Gastrocnemius medialis (tissue), 4 donors: ENCODE measurements at places on chromosomes 13 and 19.

DNA sequence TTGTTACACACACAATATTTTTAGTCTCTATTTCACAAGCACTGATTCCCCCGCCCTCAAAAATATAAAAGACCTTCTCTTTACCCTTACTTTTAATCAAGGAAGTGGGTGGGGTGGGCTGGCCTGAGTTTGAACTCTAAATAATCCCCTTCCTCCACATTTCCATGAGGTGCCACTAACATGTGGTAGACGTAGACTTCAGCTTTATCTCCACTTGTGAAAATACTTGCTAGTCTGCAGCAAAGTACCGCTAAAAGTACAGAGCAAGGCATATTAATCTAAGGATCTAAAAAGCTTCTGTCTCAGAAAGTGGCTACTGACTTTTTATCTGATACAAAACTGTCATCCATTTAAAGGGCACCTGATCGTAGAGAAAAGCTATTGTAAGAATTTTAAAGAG, 739.6 kb upstream of the SLC10A2 start:
- no peak for DNase-seq

- no peak for DNase-seq
Observed at GRCh38 chr13:24083722-24084421, 76.6 kb upstream of the SPATA13 start.

GRCh38 chr19:34128558-34129250, 43.6 kb upstream of the LSM14A start:
- DNase-seq = no peak

DNA sequence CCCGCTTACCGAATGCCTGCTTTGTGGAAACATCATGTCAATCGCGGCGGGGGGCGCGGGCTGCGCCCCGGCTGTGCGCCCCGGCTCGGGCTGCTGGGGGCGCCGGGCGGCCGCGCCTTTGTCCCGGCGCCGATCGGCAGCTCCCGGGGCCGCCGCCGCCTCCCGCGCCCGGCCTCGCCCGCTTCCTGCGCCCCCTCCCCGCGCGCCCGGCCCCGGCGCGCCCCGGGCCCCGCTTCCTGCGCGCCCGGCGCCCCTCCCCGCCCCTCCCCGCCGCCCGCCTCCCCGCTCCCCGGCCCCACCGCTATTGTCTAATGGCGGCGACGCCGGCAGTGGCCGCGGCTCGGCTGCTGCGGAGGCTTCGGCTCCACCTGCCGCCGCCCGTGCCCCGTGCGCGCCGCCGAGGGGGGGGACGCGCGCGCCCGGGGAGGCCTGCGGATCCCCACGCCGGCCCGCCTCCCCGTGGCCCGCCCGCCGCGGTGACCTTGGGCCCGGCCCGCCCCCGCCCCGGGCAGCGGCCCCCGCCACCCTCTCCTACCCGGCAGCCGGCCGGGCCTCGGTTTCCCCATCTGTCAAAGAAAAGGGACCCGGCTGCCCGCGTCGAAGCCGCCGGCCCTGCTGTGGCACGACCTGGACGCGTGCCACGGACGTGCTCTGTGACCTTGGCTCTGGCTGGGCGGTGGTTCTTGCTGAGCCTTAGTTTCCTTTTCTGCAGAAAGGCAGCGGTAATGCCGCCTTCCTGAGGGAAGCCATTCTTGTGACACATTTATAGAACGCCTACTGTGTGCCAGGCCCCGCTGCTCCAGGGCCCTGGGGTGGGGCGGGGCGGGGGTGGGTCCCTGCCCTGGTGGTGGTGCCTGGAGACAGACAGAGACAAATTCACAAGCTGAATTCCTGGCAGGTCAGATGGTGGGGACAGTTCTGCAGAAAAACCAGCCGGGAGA, at the start of gene TLE5:
TLE5 (minus strand) TSS at position 331 of the 941 bp plus-strand sequence; CDS start at position 36, 295 bp downstream.
- DNase-seq = peak; percentile 57

DNA sequence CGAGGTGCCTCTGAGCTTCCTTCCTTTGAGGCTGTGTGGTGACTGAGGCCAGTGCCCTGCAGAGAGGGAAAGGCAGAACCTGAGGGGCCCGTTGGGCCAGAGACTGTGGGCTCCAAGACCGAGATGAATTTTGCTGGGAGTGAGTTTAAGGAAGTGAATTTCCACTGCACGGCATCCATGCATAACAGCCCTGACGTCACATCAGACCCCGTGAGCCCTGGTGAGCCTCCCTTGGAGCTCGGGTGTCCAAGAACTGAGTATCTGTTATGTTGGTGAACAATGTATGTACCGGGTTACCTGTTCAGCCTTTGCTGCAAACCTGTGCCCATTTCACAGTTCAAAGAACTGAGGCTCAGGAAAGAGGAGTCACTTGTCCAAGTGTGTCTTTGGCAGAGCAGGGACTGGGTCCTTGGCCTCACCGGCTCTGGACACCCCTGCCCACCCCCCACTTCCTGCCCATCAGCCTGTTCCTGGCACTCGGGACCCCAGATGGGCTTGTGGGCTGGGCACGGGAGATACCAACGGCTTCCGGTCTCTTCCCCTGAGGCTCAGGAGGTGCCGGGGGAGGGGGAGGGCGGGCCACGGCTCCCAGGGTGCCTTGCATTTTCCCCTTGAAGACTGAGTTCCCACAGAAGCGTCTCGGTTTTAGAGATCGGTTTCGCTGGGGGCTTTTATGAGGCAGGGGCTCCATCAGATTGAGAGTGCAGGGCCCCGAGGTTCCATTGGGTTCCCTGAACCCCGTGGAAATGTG, 33.7 kb downstream of the NFILZ start:
- DNase-seq = no peak

DNA sequence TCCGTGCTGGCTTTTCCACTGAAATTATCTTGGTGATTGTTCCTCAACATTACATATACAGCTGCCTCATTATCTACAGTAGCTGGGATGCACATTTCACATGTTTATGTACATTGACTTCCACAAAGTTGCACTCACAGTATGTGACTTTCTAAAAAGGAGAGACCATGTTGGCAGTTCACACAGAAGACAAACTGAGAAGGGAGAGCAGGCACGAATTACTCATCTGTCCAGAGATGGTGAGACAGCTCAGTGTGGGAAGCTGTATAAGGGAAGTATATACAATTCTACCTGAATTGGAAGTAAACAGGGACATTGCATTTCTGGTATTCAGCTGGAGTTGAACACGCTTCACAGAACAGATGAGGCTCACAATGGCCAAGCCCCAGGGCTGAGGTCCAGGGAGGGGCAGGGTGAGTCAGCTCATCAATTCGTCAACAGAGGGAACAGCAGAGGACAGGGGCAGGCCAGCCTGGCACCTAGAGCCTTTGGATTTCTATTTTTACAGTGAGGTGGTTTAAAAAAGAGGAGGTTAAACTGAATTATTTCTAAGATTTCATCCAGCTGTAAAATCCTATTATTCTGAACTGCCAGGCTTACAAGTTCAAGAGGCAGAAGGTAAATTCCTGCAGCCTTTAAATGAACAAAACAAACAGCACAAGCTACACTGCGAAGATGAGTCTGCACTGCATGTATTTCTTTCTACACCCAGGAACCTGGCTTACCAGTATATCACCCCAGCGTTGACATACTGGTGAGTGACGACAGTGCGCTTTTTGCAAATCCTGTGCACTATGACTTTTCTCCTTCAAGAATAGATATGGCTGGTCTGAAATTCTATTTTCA, 9.8 kb downstream of the PARP4 start:
- no peak for DNase-seq

GRCh38 chr13:31321457-31321856, 121.7 kb downstream of the B3GLCT start:
- no peak for DNase-seq

DNA sequence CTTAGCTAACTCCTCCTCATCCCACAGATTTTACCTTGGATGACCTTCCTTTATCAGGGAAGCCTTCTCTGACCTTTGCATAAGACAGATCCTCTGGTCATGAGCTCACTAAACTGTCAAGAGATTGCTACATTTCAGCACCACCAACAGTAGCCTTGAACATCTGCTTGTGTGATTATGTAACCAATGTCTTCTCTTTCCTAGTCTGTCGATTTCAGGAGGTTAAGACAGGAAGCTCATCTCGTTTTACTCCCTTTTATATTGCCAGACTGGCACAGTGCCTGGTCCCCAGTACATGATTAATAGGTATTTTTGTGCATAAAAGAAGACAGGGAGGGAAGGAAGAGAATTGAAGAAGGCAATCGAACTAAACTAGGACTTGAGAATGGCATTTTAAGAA, 1697.7 kb downstream of the EFNB2 start:
- DNase-seq = no peak

- DNase-seq = peak; percentile 64
Observed at GRCh38 chr19:35013041-35013819, 13.1 kb downstream of the GRAMD1A start.

DNA sequence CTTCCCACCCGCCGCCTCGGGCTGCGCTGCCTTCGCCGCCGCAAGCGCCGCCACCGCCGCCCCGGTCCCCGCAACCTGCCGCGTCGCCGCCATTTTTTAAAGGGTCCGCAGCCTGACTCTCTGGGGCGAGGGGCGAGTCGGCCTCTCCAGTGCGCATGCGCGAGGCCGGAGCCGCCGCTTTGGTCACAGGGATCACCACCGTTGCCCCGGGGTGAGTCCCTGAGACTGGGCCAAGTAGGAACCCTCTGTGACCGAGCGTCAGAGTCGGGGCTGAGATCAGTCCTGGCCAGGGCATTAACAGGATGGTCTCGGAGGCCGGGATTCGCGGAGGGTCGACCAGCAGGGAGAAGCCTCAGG, 42.6 kb downstream of the ZNF146 start:
- no peak for DNase-seq

DNA sequence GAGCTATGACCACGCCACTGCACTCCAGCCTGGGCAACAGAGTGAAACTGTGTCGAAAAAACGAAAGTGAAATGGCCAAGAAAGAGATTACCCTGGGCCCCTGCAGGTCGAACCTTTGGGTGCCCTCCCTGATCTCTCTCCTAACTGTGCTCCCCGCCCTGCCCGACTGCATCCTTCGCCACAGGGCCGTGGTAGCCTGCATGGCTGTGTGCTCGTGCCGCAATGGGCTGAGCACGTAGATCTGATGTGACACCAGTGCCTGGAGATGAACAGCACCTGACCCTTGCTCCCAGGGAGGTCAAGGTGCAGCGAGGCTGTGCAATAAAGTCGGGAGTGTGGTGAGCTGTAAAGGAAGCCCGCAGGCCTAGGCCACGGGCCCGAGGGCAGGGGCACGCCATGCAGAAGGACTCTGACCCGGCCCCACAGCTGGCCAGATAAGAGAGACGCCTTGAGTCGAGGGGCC, 60.2 kb downstream of the PEX11G start:
- DNase-seq = no peak

DNA sequence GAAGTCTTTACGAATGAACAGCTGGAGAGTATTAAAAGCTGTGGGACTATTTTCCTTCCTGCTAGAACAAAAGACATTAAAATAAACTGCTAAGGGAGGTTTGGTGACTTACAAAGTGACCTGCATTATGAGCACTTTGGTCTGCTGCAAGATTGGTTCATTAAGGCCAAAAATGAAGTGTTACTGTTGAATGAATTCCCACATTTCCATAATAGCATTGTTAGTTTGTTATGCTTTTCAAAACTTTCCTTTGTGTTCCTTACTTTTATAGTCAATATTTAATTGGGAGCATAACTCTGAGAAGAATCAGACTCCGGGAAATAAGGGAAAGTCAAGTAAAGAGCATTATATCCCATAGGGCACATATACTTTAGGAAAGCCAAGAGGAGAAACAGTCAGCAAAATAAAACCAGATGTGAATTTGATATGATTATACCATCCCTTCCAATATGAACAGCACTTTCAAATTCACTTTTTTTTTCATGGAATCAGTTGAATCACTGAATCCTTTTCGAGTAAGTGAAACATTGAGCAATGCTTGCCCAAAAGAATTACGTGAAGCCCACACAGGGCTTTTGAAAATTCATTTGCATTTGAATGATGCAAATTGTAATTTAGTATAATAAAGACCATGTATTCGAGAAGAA, 112.6 kb downstream of the KCTD12 start:
- no peak for DNase-seq

GRCh38 chr13:23615395-23616081, 45.3 kb downstream of the TNFRSF19 start:
- DNase-seq = no peak

GRCh38 chr13:32173881-32174280, 141.3 kb downstream of the ZAR1L start:
- no peak for DNase-seq

- DNase-seq = no peak
Observed at GRCh38 chr13:72004246-72004645, 137.2 kb upstream of the DACH1 start.

DNA sequence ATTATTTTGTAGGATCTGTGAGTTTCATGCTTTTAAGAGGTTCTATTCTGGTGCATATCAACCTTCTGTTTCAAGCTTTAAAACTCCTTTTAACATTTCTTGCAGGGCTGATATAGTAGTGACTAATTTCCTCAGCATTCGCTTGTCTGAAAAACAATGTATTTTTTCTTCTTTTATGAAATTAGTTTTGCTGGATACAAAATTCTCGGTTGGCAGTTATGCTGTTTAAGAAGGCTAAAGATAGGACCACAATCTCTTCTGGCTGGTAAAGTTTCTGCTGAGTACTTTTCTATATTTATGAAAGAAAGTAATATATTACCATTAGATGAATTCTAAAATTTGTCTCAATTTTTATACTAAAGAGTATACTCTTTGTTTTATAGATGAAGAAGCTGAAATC, 487.8 kb upstream of the SPRY2 start:
- DNase-seq = no peak

DNA sequence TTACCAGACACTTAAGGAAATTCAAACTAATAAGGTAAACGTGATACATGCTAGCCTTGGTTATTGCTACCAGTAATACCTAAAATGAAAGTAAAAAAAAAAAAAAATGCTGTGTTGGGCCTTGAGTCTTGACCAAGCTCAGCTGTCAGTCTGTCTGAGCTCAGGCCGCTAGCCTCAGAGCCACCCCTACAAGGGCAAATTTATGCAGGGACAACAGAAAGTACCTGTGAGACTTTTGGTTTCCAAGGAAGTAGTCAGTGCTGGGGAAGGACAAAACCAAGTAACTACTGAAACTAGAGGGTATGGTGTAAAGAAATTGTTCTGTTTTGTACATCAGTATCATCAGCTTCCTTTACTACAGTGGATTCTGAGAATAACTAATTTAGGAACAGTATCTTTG, 134.3 kb upstream of the SLITRK5 start:
- no peak for DNase-seq

DNA sequence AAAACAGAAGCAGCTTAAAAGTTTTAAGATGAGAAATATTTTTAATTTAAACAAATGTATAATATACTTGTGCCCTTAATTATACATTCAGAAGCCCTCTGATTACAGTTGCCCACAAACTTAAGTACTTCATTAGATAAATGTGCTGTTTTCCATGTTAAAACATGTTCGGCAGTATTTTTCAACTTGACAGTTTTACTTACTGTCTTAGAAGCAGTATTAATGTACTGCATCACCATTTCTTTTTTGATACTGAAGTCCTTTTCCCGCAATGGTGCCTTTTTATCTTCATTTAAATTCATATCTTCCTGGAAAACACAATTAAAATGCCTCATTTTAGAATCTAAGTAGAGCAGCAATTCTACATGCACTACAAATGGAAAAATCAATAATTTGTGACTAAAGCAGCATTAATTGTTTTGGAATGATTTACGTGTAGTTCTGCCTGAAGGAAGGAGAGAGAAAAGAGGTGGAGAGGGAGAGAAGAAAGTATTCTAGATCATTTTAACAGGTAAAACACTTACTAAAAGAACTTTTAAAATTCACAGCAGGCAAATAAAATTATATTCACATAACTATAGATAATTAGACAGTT, 70.2 kb downstream of the DIAPH3 start:
- DNase-seq = no peak
